ENCODE measurements at places on chromosomes 11 and 22.

DNA sequence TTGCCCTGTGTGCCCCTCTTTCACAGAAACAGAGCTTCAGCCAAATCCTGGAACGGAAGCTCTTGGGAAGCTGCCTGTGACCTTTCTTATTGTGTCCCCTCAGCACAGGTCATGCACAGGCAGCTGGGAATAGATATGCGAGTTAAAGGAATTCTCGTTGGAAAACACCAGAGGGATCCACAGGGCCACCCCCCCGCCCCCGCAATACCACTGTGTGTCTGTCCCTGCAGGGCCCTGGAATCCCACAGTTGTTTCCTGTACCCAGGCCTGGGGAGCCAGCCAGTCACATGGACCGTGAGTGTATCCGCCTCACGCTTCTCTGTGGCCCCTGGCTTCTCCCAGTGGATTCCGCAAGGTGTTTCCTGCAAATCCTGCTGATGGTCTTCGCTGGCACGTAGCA is 29.0 kb downstream of the TIMP3 start:
- no peak for DNase-seq

DNA sequence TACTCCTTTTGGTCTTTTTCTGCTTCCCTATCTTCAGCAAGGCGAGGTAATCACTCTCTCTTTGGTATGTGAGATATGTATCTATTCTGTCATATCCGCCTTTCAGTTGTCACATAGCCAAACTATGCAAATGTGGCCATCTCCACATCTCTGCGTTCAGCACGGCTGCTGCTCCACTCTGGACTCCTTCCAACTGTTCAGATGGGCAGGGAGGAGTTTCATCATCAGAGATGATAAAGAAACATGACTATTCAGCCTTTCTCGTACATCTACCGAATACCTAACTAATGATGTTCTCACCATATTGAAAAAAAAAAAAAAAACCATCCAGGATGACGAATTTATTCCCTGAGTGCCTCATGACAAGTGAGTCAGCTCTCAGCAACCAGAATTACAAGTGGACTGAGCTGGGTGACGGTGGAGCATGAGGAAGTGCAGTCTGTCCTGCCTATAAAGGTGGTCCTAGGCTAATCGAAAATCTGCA is 899.6 kb downstream of the OPCML start:
- DNase-seq: no peak

DNA sequence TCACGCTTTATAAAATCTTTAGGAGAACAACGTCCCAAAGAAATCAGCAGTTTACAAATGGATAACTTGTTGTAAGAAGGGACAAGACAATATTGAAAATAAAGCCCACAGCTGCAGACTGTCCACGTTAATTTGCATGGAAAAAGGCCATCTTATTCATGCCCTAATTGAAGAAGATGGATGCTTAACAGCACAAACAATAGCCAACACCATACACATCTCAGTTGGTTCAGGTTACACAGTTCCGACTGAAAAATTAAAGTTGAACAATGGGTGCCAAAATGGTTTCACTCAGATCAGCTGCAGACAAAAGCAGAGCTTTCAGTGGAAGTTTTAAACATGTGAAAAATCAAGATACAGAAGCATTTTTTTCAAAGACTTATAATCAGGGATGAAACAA is 314.2 kb downstream of the RAB38 start:
- DNase-seq: no peak

DNA sequence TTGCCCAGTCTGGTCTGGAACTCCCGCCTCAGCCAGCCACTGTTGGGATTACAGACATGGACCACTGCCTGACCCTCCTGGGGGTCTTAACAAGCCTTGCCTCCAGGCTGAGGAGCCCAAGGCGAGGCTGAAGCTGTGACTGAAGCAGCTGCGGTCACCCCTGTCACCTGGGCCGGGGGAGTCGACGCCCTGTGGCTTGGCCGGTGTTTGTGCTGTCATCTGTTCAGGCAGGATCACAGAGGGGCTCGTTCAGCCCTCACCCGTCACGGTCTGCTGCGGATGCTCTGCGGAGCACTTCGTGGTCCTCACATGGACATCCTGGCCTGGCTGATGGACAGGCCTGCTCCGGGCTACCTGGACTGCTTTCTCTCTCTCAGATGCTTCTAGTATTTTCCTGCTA is 23.8 kb downstream of the TRMU start:
- DNase-seq: no peak

GRCh38 chr11:72015511-72016061 is 16.9 kb downstream of the IL18BP start:
- DNase-seq: peak; percentile 44

- DNase-seq: peak; percentile 21
Measured at GRCh38 chr11:126318574-126319373, 14.9 kb downstream of the DCPS start.

- DNase-seq: no peak
Measured at GRCh38 chr11:134949121-134950090, 537.4 kb upstream of the B3GAT1 start.

DNA sequence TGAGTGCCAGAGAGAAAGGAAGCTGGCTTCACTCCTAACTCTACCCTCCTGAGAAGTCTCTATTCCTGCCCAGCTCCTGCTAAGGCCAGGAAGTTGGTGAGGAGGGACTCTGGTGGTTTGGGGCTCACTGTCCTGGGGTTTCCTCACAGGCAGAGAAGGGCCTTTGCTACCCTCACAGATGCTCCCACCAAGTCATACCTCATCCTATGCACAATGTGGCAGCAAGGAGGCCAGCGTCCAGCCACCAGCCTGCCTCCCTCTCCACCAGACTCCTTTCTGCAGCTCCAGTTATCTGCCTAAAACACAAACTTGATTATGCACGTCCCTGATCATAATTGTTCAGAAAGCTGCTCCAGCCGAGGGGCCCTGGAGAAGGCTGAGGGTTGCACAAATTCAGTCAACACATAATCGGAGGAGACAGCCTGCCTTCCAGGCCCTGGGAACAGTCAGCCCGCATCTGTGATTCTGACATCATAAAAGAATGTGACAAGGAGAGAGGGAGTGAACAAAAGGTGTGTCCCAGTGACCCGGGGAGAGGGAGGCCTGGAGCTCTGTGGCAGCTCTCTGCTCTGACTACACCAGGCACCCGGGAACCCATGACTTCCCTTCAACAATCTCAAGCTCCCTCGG is 28.8 kb downstream of the DKK3 start:
- DNase-seq: no peak
